ENCODE measurements at places on chromosomes 11 and 22. TPM values are rescaled to one million over a fixed set of nuclear protein-coding genes. Genes with fewer than 3 reads are reported as not detected.

Gene HEPHL1
- total RNA-seq = 0.06 TPM

Gene MS4A6E
- total RNA-seq = not detected

Gene MIAT
- total RNA-seq = 0.10 TPM

Gene APOL5
- total RNA-seq = not detected

Gene TEX12
- 0.94 TPM for total RNA-seq

Gene TPBGL
- 0.33 TPM for total RNA-seq

Gene OR6A2
- total RNA-seq = not detected

Gene ACO2
- 86.8 TPM for total RNA-seq

Gene OR52A1
- total RNA-seq = not detected

Gene HTR3A
- total RNA-seq = not detected

Gene NAT10
- 47.1 TPM for total RNA-seq

Gene OR51T1
- total RNA-seq = not detected

Gene KDM4E
- not detected for total RNA-seq

All from HT1080 (cell line).